LHCN-M2 (cell line): ENCODE measurements at places on chromosomes 11 and 22. TPM values are rescaled to one million over a fixed set of nuclear protein-coding genes. Genes with fewer than 3 reads are reported as not detected.

The TSSK2 gene
- not detected in 2 replicates for total RNA-seq

DNA sequence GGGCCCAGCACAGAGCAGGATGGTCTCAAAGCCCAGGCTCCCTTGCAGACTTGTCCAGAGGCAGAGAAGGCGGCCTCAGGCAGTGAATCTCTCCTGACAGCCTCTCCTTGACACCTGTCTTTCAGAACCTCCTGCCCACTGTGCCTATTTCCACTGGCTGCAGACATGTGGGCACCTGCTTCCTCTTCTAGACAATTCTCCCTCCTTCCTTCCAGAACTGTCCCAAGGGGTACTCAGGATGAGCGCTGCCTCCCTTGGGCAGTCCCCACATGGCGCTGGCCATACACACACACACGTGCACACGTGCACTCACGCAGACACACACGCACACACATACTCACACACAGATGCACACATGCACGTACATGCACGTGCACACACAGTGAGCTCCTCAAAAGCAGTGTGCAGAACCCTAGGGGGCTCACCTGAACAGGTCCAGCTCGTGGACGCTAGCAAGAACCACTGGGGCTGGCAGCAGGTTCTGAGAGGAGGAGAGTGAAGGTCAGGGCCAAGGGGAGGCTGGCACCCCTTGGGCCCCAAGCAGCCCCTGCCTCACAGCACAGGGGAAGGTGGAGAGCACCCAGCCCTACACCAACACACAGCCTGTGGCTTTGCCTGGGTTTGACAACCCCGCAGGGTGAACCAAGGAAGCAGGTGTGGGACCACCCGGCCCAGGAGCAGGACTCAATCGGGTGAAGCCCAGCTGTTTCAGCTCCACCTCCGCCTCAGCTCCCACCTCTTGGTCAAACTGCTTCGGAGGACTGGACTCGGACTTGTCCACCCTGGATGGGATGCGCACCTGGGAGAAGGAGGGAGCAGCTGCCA is 8.1 kb upstream of the PLXNB2 start:
- DNase-seq: no peak

GRCh38 chr11:96579656-96580055 is 189.8 kb downstream of the JRKL start:
- no peak for DNase-seq

DNA sequence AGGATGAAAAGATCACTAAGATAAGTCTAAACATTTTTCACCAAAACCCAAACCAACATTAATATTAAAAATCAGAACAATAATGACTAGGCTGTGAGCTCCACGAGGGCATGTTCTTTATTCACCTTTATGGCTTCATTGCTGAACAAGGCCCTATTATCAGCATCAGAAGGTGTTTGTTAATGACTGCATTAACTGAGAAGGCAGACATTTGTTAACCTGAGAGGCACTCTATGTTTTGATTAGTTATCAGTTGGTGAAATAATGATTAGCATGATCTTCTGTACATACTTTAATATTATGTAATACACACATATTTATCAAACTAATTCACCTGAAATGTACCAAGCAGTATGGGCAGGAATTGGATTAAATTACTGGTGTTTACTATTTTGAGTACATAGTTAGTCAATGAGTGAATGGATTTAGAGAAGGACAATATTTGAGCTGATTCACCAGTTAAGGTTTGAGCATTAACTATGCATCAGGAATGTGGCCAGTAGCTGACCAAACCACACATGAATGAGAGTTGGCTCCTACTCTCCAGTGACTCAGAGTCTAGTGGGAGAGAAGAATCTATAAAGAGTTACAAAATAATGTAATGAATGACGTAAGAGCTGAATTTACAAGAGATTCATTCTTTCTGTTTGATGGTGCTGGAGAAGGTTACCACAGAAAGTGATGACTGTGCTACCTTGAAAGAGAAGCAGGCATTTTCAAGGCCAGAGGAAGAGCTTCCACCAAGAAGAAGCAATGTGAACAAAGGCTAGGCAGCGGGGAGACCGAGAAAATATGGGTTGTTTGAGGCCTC is 6.7 kb downstream of the IL18 start:
- DNase-seq: peak; percentile 99

DNA sequence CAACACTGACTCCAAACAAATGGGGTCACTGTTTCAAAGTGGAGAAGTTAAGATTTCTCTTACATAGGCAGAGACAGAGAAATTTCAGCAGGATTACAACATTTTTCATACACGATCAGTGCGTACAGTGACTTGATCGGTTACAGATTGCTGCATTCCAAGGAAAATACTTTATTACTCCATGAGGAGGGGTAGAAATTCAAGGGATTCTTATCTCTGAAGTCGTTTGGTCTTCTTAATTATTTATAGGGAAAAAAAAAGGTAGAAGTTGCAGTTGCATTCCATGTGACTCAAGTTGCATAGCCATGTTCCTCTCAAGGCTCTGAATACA is 10.7 kb upstream of the SMIM38 start:
- no peak for DNase-seq

DNA sequence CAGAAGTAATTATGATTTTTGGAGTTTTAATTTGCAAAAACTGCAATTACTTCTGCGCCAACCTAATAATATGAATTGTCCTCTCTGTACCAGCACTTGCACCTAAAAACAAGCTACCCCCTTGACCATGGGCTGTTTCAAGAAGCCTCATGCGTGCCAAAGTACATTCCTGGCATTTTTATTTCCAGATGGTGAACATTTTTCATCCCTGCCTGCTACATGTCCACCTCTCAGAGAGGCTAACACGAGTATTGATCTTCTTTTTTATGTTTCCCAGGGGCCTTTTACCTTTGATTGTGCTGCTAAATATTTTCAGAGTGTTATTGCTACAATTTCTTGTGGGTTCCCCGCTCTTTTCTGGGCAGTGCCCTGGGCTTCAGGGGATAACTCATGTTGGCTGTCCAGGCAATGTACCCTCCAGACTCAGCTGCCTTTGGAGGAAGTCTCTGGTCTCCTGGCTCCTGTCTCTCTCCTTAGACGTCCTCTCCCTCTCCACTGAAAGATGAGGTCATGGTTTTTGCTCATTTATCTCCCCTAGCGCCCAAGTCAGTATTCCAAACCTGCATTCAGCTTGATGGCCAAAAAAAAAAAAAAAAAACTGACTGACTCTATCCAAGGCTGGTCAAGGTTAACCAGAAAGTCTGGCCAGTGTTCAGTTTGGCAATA is 86.2 kb upstream of the ASPHD2 start:
- no peak for DNase-seq

The TREH gene
- not detected in 2 replicates for total RNA-seq

The ANGPTL5 gene
- total RNA-seq: not detected in 2 replicates

The TTC36 gene
- 0.32 and 0.86 TPM in 2 replicates for total RNA-seq

GRCh38 chr11:14975252-14975587 is 3.1 kb upstream of the CALCA start:
- no peak for DNase-seq

DNA sequence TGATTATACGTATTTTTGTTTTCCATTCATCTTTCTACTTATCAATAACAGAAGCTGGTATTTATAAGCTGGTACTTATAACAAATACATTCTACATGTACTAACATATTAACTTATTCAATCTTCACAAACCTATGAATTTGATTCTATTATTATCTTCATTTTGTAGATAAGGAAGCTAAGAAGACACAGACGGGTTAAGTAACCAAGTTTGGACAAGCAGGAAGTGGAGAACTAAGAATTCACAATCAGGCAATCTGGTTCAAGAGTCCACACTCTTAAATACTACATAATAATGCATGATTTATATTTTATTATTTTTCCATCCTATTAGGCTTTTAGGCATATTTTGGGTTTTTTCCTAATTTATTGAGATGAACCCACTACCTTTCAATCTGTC is 25.0 kb downstream of the FCHSD2 start:
- no peak for DNase-seq

The PRG3 gene
- total RNA-seq: not detected in 2 replicates

- peak; percentile 70 for DNase-seq
These were observed 15.5 kb downstream of the ARVCF start for GRCh38 chr22:20001082-20001638.

DNA sequence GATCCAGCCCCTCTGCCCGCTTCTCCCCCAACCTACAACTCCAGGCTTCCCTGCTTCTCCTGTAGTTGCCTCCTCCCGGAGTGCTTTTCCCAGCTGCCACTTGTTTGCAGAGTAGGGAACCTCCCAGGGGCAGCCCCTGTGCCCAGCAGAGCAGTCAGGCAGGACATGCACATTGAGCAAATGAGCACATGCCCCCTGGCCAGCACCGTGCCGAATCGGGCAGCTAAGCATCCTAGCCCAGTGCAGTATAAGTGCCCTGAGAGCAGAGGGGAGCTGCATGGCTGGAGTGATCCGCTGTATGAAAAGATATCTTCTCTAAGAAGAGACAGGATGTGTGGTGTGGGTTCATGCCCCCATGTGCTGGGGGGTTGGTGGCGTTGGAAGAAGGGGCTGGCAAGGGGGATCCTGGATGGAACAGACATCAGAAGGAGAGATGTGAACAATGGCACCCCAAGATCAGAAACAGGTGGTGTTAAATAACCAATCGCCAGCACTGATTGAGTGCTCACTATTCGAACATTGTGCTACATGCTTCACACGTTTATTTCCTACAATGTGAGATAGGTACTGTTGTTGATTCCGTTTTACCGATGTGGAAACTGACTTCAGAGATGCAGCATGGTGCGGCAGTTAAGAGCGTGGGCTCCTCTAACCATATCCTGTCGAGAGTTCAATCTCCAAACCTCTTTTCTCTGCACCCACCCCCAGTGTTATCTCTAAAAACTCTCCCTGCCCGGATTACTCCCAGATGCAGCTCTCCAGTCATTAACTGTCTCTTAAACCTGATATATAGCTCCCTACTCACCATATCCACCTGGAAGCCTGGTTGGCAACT is 1.2 kb downstream of the AIP start:
- DNase-seq: no peak

DNA sequence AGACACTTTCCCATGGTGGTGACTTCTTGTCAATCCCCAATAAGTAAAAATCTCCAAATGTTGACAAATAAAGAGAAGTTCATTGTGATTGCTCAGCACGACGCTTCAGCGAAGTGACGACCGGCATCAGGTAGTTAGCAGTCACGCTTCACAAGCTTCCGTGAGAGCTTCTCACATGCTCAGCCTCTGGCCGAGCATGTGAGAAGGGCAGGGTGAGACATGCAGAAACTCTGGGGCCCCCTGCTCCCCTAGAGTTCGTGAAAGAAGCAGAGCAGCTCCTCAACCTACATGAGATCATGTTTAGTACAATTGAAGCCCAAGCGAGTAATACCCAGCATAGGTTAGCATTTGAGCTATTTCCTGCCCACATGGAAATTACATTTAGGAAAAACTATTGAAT is 4.4 kb upstream of the C11orf16 start:
- no peak for DNase-seq

GRCh38 chr22:27972732-27973698 is 54.0 kb upstream of the PITPNB start:
- DNase-seq: no peak

- no peak for DNase-seq
These were observed 551.4 kb downstream of the ETS1 start for GRCh38 chr11:128036006-128036405.

GRCh38 chr22:22667966-22668880 is 23.8 kb downstream of the GGTLC2 start:
- no peak for DNase-seq

DNA sequence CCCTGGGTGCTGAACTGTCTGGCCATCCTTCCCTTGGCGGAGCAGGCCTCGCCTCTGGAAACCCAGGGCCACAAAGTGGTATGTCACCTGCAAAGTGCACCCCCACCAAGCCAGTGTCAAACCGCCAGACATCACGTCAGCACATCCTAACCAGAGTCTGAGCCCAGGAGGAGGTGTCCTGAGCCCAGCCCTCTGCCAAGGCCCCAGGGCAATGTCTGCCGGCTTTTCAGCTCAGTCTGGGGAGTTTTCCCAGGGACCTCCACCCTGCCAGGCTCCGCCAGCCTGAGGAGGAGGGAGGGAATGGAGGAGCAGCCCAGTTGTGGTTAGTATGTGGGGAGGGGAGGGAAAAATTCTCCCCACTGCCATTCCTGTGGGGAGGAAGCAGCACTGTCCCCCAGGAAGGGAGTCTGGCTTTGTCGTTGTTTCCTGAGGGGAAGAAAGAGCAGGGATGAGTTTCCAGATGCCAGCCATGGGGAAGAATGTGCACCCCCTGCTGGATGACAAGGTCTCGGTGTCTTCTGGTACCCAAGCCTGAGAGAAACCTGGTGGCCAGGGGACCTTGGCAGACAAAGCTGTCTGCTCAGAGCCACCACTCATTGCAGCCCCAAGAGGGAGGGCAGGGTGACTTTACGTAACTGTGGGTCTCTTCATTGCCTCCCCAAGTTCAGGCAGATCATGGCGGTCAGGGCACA is 81.4 kb upstream of the CD82 start:
- peak; percentile 8 for DNase-seq

- DNase-seq: no peak
These were observed 14.6 kb downstream of the CELSR1 start for GRCh38 chr22:46522797-46523196.

The VSIG2 gene
- not detected in 2 replicates for total RNA-seq

DNA sequence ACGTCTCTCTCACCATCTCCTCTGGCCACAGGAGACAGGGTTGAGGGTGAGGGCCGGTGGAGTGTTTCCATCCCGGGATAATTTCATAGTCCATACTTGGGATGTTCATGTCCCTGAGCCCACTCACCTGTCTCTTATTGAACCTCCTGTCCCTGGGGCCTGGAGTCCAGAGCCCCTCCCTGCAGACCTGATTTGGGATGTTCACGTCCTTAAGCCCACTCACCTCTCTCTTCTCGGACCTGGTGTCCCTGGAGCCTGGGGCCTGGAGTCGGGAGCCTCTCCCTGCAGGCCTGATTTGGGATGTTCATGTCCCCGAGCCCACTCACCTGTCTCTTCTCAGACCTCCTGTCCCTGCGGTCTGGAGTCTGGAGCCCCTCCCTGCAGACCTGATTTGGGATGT is 868.2 kb downstream of the BRD1 start:
- DNase-seq: no peak

The TTLL1 gene
- total RNA-seq: 13.1 and 13.5 TPM in 2 replicates

DNA sequence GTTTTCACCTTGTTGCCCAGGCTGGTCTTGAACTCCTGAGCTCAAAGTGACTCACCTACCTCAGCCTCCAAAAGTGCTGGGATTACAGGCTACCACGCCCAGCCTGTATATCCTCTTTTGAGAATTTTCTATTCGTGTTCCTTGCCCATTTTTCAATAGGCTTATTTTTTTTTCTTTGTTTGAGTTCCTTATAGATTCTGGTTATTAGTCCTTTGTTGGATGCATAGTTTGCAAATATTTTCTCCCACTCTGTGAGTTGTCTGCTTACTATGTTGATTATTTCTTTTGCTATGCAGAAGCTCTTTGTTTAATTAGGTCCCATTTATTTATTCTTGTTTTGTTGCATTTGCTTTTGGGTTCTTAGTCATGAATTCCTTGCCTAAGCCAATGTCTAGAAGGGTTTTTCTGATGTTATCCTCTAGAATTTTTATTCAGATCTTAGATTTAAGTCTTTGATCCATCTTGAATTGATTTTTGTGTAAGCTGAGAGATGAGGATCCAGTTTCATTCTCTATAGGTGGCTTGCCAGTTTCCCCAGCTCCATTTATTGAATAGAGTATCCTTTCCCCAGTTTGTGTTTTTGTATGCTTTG is 17.7 kb upstream of the ZBED5 start:
- DNase-seq: no peak

GRCh38 chr11:9763301-9763700 is 99.4 kb downstream of the SWAP70 start:
- DNase-seq: peak; percentile 35

GRCh38 chr22:39087881-39088684 is 9.0 kb upstream of the APOBEC3H start:
- DNase-seq: peak; percentile 4

GRCh38 chr11:55895216-55895615 is 12.1 kb downstream of the TRIM51 start:
- DNase-seq: no peak
